ENCODE measurements at places on chromosomes 1 and 21.

GRCh38 chr1:216005916-216006315 lies 417.3 kb downstream of the USH2A start:
- no peak for DNase-seq

DNA sequence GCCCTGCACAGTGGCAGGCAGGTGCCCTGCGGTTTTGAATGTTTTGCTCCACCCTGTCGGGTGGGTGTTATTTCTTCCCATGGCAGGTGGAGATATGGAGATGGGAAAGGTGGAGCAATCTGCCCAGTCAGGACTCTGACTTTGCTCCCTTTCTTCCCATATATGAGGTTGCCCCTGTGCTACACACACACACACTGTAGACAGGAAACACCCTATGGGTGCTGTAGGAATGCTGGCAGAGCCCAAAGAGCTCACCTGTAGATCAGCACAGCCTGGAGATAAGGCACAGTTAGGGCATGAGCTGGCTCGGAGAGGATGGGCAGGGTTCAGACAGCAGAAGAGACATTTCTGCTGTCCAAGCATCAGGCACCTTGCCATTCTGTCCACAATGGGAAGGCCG lies 246.0 kb upstream of the AJAP1 start:
- DNase-seq, result no peak

DNA sequence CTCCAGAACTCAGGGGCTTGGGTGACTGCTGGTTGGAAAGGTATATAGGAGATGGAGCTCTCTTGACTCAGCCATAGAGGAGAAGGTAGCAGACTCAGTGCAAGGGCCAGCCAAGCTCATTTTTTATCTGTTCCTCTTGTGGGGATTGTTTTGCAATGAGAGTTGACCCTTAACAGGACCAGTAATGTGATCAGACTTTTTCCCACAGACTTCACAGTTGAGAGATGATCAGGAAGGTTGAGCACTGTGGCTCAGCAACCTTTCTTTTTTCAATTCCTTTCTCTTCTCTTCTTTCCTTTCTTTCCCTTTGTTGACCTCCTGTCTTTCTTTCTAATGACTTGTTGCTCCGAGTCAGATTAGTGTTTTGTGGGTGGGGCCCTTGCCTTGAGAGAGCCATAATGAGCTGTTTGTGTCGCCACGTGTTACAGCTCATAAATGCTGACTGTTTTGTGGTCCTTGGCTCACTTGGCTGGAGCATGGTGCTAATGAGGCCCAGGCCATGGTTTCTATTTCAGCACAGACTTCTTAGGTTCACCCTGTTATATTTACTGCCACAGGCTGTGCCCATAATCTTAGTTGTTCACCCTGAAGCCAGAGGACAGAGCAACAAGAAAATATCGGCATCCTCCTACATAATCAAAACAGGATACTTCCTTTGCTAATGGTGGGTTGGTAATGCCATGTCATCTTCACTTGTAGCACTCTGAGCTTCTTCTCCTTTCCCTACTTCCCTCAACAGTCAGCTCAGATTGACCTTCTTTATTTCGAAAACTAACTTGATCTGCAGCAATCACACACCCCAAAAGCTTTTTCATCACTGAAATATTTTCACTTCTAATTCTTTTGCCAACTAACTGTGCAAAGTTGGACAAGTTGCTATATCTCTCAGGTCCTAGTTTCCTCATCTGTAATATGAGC lies 13.9 kb downstream of the ADAM30 start:
- no peak for DNase-seq

GRCh38 chr1:16151196-16151994 lies 4.5 kb downstream of the EPHA2 start:
- DNase-seq, result no peak

DNA sequence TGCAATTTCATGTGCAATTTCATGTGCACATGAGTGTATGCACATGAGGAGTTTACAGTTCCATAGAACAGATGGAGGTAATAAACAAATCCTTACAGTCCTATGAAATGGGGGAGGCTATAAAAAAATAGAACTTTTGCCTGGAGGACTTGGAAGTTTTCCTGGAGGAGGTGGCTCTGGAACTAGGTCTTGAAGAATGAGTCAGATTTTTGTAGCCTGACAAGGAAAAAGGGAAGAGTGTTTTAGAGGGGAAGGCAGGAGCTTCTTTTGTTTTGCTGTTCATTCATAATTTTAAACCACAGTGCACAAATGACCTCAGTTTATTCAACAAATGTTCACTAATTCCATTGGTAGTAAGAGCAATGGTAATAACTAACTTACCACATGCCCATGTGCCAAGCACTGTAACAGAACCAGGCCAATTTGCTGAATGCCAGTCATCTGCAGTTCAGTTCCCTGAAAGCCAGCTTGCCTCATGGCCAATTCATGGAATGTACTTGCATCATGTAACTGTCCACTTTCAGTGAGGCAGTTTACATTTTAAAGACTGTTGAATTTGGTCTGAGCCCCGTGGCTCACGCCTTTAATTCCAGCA lies 2.7 kb downstream of the DIO1 start:
- DNase-seq, result no peak

DNA sequence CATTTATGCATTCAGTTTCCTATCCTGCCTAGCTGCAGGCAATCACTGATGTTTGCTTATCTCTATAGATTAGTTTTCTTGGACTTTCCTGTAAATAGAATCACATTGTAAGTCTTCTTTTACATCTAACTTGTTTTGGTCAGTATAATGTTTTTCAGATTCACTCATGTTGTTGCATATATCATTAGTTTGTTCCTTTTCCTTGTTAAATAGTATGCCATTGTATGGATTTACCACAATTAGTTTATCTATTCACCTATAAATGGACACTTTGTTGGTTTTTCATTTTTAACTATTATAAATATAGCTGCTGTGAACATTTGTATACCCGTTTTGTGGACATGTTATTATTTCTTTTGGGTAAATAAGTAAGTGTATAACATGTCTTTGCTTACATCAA lies 44.2 kb upstream of the BACH1 start:
- DNase-seq, result no peak

DNA sequence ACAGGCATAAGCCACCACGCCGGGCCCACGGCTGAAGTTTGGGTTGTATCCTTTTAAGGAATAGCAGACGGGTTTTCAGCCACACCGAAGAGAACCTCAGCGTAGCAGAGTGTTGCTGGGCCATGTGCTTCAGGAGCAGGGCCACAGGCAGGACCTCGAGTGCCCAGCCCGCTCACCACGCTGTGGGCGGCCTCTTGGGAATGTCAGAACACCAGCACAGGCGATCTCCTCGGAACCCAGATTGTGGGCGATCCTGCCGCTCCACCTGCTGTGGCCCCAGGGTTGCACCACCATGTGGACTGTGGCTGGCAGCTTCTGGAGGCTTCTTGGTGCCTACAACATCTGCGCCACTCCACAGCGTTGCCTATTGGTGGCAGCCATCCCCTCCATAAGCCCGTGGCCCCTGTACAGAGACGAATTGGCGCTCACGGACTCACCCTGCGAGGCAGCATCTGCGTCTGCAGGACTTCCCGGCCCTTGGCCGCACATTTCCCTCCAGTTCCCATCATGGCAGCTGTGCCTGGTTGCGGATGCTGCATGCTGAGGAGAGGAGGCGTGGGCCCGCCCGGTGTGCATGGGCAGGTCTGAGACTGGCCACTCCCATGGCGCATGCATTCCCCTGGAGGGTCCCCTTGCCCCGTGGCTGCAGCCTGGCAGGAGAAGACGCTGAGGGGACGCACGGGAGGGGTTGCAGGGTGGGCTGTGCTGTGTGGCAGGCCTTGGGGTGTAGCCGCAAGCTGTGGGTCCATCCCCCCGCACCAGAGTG lies 69.3 kb downstream of the SKI start:
- DNase-seq, result no peak

- no peak for DNase-seq
Observed at GRCh38 chr1:189550498-189550897, 927.2 kb downstream of the BRINP3 start.

- no peak for DNase-seq
Observed at GRCh38 chr1:152747831-152748230, 10.0 kb upstream of the KPRP start.

- DNase-seq, result no peak
Observed at GRCh38 chr1:160618327-160618726, 28.5 kb downstream of the SLAMF1 start.

- DNase-seq, result no peak
Observed at GRCh38 chr1:5424802-5425703, 567.2 kb downstream of the NPHP4 start.

GRCh38 chr1:2388004-2388913 lies 3.1 kb downstream of the MORN1 start:
- DNase-seq, result no peak

DNA sequence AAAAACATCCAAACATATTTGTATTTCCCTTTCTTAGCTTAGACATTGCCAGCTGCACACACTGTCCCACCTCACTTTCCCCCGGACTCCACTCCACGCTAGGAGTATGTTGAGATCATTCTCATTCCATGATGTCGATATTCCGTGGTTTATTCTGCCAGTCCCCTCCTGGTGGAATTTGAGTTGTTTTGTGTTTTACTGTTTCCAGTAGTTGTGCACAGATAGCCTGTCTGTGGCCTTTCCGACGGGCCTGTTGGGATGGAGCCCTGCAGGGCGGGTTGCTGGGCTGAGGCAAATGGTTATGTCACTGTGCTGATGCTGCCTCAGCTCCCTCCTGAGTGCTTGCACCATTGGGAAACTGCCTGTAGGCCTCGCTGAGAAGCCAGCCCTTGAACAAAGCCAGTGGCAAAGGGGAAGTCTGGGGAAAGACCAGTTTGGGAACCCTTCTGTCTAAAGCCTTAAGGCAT lies 12.8 kb downstream of the TRAPPC10 start:
- DNase-seq, result no peak

DNA sequence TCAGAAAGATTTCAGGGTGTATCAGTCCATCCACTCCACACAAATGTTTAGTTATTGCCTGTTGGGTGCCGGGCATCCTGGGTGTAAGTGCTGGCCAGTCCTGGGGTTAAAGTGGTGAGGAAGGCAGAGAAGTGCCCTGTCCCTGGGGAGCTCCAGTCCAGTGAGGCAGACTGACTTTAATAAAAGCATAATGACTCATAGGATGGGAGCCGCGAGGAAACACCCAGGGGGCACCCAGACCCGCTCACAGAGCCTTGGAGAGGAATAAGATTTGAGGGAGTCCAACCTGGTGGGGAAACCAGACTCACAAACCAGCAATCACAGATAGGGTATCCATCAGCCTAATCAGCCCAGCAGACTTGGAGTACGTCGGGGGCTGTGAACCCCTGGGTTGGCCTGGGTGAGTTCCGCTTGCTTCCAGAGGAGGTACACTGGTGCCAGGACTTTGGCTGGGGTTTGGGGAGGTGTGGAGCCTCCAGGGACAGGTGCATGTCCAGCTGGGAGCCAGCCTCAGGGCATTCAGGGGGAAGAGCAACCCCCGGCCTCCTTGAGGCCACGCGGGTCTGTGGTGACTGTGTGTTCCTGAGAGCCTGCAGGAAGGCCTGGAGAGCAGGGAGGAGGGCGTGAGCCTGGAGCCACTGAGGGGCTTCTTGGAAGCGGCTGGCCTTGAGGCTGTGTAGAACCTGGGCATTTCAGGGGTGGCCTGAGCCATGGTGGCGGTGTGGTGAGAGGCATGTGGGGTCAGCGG lies 3.7 kb downstream of the PEAR1 start:
- no peak for DNase-seq

DNA sequence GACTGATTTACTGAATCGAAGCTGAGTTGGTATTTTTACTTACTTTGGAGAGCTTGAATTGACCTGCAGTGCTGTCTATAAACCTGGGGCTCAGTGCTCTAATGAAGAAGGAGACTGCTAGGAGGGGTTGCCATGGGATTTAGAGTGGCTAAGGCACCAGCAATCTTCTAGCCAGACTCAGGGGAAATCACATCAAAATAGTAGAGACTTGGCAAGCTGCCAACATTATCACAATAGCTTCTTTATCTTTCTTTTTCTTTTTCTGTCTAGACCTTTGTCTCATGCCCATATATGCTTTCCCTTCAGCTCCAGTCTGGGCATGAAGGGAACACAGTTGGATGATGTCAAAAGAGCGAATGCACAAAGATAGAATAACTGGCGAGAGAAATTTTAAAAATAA lies 301.1 kb upstream of the DPYD start:
- no peak for DNase-seq

DNA sequence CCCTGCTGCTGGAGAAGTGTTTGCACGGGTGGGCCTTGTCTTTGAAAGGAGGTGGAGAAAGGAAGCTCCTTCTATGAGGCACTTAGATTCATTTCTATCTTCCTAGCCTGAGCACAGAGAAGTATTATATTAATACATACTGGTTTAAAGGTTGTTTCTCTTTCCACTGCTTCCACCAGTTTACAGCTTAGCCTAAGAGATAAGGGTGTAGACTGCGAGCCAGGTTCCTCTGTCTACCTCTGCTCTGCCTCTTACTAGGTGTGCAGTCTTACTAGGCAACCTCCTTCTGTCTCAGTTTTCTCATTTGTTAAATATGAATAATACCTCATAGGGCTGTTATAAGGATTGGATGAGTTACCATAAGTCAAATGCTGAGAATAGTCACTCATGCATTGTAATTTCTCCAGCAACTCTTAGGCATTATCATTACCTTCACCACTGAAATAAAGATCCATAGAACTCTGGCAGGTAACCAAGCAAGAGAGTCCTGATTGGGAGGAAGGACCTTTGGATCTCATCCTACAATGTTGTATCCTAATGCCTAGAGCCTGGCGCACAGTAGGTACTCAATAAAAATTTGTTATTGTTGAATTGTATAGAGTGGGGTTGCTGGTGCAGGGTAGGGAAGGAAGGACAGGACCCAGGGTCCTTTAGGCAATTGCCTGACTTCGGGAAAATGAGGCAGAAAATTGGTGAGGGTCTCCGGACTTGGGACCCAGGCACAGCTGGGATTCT lies 95.1 kb downstream of the TBX19 start:
- DNase-seq, result no peak

- no peak for DNase-seq
Observed at GRCh38 chr1:1982379-1983232, 21.0 kb downstream of the CFAP74 start.

- no peak for DNase-seq
Observed at GRCh38 chr1:233459968-233460367, 132.4 kb downstream of the MAP3K21 start.

- no peak for DNase-seq
Observed at GRCh38 chr1:111879081-111879480, 110.4 kb downstream of the KCND3 start.

DNA sequence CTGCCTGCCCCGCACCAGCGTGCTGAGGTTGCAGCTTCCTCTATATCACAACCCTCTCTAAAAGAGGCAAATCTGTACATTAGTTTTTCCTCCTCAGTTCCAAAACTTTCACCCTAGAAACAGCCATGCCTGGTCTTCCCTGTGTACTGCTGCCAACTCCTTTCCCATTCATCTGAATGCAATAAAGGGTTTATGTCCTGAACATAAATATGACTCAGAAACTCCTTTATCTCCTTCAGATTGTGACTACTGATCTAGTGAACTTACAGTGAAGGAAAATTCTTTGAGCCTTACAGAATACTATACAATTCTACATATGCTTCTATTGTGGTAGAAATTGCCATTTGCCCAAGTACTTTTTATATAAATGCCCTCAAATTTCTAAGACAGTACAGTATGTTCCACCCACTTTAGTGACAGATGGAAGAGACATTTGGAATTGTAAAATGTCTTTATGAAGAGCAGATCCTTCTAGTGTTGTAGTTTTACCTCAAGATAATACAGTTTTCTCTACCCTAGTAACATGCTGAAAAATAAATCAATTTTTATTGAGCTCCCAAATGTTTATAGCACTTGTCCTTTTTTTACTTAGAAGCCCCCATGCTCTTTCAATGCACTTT lies 345.1 kb upstream of the SNX7 start:
- DNase-seq, result no peak

GRCh38 chr1:169601096-169601881 lies 15.0 kb upstream of the F5 start:
- peak; percentile 41 for DNase-seq

- DNase-seq, result no peak
Observed at GRCh38 chr1:31122741-31123140, 57.2 kb upstream of the PUM1 start.

- DNase-seq, result no peak
Observed at GRCh38 chr1:210726621-210727020, 397.9 kb downstream of the HHAT start.
